Forelimb muscle (tissue), 1 donor: ENCODE measurements at places on chromosomes 12 and 14. TPM values are rescaled to one million over a fixed set of nuclear protein-coding genes. Genes with fewer than 3 reads are reported as not detected.

GLT1D1 gene
- 1.6 TPM for polyA plus RNA-seq

ABCD4 gene
- 62.4 TPM for polyA plus RNA-seq

LRTM2 gene
- polyA plus RNA-seq: 0.81 TPM

KRT77 gene
- not detected for polyA plus RNA-seq

BDKRB1 gene
- polyA plus RNA-seq: 0.65 TPM

SENP1 gene
- polyA plus RNA-seq: 14.8 TPM
